Stimulated activated naive B cell treated with anti-CD40 and anti-IgM and Interleukin-4, amounts not matched to agents 10 μg/mL and 1 μg/mL and 100 μg/mL, for 72 hours (primary cell): ENCODE measurements at places on chromosomes 5 and 9.

DNA sequence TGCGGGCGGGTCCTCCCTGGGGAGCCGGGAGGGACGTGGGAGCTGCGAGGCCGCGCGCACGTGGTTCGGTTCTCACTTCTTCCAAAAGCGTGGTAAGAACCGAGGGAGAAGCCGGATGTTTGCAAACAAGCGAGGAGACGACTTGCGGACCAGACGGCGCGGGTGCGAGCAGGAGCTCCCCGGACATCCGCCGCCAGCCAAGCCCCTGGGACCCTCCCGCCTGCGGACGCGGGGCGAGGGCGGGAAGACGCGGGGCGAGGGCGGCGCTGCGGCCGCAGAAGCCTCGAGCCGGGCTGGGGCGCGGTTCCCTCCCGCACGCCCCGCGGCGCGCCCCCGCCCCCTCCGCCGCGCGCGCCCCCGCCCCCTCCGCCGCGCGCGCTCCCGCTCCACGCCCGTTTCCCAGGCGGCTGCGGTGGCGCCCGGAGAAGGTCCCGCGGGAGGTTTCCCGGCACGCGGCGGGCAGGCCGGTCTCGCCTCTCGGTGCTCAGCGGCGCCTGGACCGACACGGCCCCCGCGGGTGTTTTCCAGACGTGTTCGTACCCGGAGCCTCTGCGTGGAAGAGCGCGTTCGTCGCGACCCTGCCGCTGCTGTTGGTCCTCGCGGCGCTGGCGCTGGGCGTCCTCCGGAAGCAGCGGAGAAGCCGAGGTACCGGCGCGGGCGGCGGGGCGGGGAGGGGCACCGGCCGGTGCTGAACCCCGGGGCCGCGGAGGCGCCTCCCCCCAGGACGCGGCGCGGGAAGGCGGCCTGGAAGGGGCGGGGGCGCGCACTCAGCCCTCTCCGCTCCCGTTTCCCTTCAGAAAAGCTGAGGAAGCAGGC lies 12.8 kb downstream of the BTNL9 start:
- no peak for DNase-seq

DNA sequence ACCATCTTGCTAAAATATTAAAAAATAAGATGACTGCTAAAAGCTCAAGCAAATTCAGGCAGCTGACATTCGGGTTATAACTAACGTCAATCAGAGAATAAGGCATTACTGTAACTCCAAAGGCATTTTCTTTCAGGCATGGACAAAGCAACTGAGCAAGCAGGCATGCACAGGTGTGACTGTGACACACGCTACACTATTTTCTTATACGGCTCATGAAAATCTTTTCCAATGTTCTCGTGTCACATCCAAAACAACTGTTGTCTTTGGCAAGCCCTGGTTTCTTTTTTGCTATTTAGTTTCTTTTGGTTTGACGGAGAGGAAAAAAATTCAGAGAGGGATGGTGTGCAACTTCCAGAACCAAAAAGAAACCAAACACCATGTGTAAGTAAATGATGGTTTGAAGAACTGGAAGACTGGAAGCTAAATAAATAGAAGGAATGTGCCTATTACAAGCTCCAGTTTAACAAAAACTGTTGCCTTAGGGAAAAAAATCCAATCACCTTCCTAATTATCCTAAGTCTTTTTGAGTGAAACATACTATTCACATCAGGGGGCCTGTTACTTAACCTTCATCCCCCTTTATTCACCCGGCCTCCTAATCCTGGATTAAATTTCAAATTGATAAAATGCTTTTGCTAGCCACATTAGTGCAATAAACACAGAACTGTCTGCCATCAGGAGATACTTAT lies 277.6 kb downstream of the PSAT1 start:
- no peak for DNase-seq

DNA sequence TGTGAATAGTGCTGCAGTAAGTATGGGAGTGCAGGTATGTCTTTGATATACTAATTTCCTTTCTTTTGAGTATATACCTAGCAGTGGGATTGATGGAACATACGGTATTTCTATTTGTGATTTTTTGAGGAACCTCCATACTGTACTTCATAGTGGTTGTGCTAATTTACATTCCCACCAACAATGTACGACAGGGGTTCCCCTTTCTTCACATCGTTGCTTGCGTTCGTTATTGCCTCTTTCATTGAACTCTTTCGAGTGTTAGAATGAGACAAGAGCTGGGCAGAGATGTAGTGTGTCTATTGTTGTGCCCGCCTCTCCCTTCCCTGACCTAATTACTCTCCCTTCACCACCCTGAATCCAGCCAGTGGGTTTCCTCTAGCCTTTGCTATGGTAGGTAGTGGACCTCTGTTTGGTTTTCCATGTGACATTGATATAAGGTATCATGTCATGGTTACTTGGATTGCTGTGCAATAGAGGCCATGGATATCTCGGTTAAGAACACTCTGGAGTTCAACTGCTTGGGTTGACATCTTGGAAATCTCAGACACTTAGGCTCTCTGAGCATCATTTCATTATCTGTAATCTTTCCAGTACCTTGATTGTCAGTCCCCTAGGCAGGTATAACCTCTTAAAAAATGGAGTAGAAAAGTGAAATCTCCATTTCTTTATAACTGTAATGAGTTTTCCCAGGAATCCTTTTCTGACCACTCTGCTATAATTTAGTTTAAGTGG lies 19.5 kb downstream of the AOPEP start:
- no peak for DNase-seq

- DNase-seq: no peak
Observed at GRCh38 chr9:95030920-95031642, 286.4 kb downstream of the FANCC start.

DNA sequence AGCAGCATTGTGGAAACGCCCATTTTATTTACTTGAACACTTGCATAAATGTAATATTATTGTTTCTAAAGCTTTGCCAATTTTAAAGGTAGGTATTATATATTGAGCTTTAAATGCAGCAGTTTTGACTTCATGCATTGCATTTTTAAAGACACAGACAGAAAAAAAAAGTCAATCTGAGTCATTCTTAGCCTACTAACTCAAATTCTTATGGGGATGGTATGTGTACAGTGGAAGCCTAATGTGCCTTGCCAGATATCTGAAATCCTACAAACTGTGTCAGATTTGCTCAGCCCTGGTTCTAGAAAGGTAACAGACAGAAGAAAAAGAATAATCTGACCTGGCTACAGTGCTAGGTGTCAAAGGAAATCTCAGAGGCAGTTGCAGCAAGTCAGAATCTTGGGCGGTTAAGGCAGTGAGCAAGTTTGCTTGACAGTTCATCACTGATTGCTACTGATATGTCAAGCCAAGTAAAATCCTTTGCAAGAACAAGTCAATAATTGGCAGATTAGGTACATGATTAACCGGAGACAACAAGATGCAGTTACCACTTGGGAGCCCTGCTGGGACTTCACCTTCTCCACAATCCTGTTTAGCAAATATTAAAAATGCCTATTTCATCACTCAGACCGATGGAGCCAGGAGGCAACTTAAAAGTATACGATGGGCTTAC lies 224.8 kb upstream of the WWC1 start:
- no peak for DNase-seq

GRCh38 chr9:36690412-36691168 lies 117.9 kb downstream of the MELK start:
- no peak for DNase-seq

DNA sequence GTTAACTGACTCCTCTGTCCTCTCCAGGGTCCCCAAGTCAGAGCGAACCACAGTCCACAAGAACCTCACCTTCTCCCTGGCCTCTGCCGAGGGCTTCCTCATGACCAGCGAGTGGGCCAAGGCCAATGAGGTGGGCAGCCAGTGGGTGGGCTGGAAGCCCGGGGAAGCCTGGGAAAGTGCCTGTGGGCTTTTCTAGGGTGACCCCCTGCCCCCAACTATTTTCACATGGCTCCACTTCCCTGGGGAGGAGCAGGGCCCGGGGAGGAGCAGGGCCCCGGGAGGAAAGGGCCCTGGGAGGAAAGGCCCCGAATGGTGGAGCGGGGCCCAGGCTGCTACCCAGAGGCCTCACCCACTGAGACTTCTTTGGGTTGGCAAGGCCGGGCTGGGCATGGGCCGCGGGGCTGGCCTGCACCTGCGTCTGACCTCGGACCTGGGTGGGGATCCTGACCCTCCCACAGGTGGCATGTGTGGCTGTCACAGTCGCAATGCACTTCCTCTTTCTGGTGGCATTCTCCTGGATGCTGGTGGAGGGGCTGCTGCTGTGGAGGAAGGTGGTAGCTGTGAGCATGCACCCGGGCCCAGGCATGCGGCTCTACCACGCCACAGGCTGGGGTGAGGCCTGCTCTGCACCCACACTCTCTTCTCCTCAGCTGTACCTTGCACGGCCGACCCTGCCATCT lies 17.9 kb downstream of the ADGRD2 start:
- no peak for DNase-seq

- DNase-seq: no peak
Observed at GRCh38 chr5:167489202-167489601, 802.2 kb upstream of the WWC1 start.

- DNase-seq: no peak
Observed at GRCh38 chr5:69230181-69230580, 4.5 kb upstream of the CDK7 start.

DNA sequence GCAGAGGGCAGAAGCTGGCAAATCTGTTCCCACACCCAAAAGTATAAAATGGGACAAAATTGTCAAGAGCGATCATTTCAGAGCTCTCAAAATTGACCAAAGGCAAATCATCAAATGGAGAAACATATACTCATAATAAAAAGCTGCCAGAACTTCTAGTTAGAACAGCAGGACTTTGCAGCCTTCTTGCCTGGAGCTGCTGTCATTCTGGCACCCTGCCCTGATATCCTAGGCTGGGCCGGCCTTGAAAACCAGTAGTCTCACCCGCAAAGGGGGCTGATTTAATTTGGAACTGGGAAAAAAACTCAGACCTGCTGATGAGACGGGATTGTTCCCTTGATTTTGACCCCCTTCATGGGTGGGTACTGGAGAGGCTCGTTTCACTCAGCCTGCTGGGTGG lies 18.5 kb downstream of the OR2V1 start:
- no peak for DNase-seq

DNA sequence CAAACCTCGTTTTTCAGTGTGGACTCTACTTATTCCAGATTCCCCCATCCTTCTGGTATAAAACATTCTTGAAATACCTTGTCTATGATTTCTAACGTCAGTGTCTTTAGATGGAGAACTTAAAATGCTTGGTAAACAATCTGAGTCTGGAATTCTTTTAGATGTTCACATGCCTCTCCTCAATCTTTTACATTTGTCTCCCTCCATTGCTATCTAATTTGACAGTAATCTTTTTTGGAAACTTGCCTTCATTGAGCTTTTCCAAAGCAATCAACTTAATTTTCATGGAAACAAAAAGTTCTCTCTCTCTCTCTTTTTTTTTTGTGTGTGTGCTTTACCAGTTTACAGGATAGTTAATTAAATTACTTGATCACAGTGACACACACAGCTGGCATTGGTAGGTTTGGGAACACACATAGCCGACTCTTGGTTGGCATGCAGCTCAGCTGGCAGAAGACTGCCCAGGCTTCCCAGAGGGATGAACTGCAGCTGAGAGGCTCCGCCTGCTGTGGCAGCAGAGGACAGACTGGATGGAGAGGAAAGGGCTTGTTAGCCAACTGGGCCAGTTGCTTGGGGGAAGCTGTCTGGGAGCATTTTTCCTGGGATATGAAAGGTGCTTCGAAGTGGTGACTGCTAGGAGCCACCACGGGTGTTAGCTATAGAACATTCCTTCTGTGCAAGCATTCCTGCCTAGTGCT lies 271.3 kb downstream of the ZSWIM6 start:
- DNase-seq: no peak
